ENCODE measurements at places on chromosomes 12 and 14.
A peak's percentile ranks its signal among the peaks of the same experiment; 100 is the strongest.

- no peak for DNase-seq
Measured at GRCh38 chr12:56243731-56244181, 13.9 kb downstream of the SLC39A5 start.

- DNase-seq = no peak
Measured at GRCh38 chr12:91057368-91058165, at the start of gene KERA. KERA (minus strand) TSS chr12:91058024; CDS start chr12:91056281, 1,743 bp downstream.

DNA sequence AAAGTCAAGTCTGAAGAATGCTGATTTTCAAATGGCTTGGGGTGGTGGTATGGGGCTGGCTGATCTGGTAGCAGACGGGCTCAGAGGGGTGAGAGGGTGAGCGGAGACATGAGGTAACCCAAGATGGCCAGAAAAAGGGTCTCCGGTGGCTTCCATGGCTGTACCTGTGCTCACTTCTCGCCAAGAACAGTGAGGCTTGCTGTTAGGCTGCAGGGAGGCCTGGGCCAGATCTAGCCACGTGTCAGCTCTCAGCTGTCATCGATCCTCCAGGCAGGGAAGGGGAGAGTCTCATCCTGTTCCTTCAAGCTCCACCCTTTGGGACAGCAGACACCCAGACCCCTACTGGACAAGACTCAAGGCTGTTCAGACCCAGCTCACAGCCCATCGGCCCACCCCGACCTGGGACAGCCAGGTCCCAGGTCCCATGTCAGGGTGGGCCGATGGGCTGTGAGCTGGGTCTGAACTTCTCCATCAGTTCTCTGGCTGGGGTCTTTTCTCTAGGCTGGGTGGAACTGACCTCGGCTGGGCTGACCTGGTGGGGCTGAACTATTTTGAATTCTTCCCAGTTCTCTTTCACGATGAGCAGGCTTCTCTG is 9.0 kb downstream of the LRTM2 start:
- no peak for DNase-seq

- DNase-seq = peak; percentile 82
Measured at GRCh38 chr12:54439521-54440255, 20.6 kb upstream of the ITGA5 start.

DNA sequence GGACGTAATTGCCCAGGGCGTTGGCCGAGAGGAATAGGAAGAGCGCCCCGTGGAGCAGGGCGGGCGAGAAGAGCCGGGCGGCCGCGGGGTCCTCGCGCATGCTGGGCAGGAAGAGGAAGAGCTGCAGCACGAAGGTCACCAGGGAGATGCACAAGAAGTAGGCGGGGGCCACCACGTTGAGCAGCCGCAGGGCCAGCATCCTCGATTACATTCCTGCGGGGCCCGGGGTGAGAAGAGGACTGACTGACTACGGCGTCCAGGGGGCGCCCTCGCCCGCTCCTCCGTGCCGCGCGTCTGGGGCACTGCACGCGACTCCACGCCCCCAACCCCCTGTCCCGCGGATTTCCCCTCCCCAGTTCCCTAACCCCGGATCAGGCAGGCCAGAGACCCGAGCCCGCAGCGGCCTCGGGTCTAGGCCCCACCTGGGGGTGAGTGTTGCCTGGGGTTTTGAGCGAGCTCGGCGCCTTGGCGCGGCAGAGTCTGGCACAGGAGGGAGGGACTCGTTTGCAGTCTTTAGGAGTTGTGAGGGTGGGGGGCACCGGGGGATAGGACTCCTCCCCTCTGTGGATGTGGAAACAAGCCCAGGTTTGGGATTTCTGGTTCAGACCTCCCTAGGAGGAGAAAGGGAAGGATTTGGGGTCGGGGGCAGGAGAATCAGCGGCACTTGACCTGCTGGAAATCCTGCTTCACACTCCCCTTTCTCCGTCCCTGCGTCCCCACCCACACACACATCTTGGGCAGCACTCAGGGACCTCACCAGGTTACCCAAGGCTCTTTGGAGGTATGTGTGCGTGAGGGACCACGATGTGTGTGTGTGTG is 1.8 kb downstream of the ZDHHC22 start:
- DNase-seq = peak; percentile 92

DNA sequence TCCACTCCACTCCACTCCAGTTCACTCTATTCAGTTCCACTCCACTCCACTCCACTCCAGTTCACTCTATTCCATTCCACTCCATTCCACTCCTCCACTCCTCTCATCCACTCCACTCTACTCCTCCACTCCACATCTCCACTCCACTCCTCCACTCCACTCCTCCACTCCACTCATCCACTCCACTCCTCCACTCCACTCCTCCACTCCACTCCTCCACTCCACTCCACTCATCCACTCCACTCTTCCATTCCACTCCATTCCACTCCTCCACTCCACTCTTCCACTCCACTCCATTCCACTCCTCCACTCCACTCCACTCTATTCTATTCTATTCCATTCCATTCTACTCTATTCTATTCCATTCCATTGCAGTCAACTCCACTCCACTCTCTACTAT is 9.8 kb downstream of the SERPINA5 start:
- DNase-seq = no peak

DNA sequence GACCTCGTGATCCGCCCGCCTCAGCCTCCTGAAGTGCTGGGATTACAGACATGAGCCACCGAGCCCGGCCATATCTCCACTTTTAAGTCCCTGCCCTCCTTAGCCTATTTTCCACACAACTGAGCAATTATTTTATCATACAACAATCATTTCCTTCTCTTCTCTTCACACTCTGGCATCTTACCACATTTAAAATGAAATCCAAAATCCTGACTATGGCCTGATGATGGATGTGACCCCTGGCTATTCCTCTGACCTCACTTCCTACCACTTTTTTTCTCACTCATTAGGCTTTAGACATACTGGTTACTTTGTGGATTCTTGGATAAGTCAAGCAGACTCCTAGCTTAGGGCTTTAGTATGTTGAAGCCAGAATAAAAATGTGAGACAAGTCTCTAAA is 21.9 kb upstream of the EID3 start:
- DNase-seq = no peak

- no peak for DNase-seq
Measured at GRCh38 chr14:98350213-98350612, 921.8 kb downstream of the BCL11B start.
